ENCODE measurements at places on chromosomes 12 and 14. TPM values are rescaled to one million over a fixed set of nuclear protein-coding genes. Genes with fewer than 3 reads are reported as not detected.

The PRICKLE1 gene
- polyA plus RNA-seq = not detected

DNA sequence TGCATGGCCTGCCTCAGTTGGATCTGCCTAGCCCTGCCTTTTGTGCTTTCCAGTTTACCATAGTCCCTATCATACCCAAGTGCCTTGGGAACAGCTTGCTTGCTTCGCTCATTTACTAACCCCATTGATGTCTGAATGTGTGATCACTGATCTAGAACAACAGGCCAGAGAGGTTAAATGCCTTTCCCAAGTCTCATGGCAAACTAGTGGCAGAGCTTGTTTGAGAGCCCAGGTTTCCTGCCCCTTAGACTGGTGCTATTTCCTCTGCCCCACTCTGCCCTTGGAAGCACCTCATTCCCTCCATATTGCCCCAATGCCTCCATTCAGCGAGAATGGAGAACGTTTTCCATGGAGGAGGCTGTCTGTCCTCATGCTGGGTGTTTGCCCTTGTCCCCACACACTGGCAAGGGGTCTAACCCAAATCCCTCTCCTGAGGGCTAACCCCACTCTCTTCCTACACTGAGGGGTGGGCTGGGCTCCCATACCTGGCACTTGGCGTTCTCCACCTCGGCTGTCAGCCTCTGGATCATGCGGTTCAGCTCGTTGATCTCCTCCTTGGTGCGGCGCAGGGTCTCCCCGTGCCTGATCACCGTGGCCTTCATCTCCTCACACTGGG, 19.8 kb downstream of the KRT7 start:
- no peak for DNase-seq

- no peak for DNase-seq
Measured at GRCh38 chr14:54643696-54644176, 76.8 kb downstream of the SAMD4A start.

DNA sequence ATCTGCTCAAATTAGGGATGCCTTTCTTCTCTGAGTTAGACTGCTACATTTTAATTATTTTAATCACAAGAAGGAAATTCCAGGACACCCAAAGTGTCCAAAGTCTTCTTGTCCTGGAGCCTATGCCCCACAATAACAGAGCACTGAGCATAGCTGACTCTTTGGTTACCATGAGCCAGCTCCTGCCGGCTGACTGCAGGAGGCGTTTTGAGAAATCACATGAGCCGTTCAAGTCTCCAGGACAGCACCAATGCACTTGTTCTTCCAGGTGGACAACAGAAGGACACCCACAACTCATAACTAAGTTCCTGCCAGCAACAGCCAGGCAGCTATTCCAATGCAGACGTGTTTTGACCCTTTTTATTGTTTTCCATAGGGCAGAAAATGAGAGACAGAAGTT, 46.0 kb upstream of the SRSF5 start:
- no peak for DNase-seq

DNA sequence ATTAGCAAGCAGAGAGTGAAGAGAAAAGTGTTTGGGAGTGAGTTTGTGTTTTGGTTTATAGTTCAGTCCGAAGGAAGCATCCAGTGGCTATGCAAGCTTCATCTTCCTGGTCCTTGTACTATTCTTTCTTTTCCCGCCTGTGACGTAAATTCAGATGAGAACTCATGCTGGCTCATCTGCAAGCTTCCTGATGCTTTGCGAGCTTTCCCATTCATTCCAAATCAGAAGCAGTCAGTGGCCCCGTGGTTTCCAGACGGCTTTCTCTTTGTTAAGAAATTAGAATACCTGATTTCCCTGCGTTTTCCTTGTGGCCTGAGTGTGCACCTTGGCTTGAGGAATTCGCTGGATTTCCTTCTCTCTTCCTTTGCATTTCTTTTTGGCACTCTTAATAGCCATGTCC, 89.5 kb downstream of the TESC start:
- no peak for DNase-seq

GRCh38 chr12:67804168-67804567, 155.6 kb downstream of the DYRK2 start:
- peak; percentile 60 for DNase-seq

DNA sequence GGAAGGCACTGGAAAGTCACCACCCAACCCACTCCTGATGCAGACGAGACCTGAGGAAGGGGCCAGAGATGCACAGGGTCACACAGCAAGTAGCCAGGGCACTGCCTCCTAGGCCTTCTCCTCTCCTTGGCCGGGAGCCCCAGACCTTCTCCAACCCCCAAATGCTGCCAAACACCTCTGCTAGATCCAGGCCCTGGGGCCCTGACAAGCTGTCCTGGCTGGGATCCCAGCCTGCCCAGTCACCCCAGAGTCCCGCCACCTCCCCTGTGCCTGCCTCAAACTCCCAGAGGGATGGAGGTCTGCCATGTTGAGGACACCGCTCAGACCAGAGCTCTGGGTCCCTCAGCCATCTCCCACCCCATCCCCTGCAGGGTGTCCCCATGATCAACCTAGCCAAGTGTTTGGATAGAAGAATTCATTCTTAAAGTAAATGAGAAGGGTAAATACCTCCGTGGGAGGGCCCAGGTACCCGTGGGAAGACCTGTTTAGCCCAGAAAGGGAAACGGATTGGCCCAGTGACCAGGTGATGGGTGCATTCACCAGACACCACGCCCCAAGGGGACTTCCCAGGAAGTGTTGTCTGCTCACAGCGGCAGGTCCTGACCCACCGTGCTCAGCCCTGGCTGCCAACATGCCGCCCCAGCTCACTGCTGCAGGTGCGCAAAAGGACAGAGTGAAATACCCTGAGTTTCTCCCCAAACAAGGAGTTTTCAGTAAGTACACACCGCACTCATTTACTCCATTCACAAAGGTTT, 4.6 kb upstream of the DIO3 start:
- DNase-seq = no peak
